ENCODE measurements at places on chromosomes 7 and 10.

DNA sequence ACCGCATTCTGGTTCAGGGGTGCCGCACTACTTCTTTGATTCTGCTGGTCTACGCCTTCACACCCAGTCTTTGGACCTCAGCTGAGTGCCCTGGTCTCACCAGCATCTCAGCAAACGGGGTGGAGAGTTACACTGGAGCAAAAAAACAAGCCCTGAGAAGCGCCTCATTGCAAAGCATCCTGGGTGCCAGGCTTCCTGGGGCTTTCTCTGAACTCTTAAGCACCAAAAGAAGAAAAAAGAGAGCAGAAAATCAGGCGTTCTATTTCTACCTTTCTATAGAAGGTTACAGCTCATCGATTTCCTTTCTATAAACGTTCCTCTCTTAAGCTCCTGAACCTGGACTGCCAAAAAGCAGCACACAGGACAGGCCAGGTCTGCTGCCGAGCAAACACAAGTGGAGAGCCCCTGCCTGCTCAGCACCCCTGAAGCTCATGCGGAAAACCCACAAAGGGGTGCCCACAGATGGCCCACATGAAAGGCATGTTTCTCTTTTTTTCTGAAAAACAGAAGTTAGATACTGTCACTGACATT is 217.9 kb downstream of the SFMBT2 start:
- no peak for DNase-seq

DNA sequence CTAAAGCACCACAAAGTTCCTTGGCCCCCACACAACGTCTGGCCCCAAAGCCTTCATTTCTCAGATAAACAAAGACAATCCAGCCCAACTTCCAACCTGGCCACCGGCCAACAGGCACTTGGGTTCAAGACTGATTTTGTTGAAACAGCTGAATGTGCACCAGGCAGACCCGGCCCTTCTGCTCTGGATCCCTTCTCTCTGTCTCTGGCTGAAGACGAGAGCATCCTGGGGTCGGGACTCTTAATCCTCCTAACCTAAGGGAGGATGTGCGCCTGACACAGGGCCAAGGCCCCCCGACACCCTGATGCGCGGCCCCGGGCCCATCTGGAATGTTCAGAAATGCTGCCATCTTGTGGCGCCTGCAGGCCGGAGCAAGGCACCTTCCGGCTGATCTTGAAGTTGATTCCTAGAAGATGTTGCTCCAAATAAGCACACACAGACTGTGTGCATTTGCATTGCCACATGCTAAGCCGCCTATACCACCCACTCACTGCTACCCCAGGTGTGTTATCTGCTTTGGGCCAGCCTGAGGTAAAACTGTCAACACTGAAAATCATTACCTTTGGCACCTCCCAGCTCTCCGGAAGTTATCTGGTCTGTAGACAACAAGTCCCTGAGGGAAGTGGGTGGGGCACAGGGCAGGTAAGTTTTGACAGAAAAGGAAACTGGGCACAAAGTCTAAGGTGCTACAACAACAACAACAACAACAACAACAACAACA is 98.4 kb upstream of the HABP2 start:
- DNase-seq = peak; percentile 57

DNA sequence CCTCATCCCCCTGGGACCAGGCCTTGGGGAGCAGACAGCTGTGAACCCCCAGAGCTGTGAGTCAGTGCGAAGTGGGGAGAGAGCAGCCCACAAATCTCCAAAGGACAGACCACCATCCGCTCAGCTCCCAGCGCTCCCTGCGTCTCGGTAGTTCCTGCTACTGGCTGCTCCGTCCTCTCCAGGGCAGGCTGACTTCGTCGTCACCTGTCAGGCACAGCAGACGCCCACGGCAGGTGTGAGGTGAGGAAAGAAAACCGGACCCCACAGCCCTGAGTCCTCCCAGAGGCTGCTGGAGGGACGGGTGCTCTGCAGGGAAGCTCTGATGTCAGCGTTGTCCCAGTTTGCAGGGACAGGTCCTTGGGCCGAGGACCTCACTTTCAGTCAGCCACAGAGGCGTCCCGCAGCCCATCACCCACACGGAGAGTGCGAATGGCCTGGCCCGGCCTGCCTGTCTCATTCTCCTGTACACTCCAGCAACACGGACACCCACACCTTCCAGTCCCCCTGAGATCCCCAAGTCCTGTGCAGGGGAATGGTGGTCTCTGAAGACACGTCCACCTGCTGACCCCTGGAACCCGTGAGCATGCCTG is 95.2 kb downstream of the DNAJB6 start:
- DNase-seq = no peak

GRCh38 chr10:116777006-116777405 is 34.6 kb upstream of the HSPA12A start:
- no peak for DNase-seq

GRCh38 chr10:92572362-92573090 is 1.4 kb downstream of the IDE start:
- DNase-seq = no peak

GRCh38 chr10:68566351-68566750 is 6.2 kb downstream of the TET1 start:
- DNase-seq = no peak

GRCh38 chr7:2114926-2115759 is 117.6 kb downstream of the MAD1L1 start:
- DNase-seq = no peak

DNA sequence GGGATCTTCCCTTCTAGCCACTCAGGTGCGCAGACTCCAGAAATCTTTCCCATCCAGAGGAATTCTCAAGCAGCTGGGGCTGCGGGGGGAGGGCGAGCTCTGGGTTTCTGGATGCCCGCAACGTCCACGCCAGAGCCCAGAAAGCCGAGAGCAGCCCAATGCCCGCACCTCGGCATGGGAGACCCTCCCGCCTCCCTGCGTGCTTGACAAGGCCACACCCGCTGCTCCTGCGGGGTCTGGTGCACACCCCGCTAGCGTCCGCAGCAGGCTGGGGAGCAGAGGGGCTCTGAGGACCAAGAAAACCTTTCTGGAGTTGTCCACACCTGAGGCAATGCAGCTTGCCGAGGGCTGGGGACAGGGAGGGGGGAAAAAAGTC is 66.2 kb downstream of the SLC29A4 start:
- DNase-seq = no peak

GRCh38 chr10:7168414-7168813 is 242.4 kb downstream of the SFMBT2 start:
- no peak for DNase-seq

GRCh38 chr10:79333513-79333912 is 13.8 kb upstream of the PPIF start:
- no peak for DNase-seq

DNA sequence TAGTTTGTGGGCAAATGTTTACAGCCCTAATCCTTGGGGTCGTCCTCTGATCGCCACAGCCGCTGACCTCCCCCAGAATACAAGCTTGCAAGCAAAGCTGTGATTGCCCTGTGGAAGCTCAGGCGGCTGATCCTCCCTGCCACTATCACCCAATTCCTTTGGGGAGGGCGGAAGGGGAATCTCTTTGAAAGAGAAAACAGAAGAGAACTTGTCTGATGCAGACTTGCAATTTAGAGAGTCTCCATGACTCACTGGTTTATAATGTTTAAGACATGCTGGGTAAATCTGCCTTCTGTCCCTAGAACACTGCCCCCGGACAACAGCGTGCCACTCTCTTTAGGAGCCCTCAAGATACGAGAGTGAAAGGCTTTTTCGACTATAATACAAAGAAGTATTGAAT is 75.5 kb downstream of the NRP1 start:
- no peak for DNase-seq

GRCh38 chr7:106770191-106770590 is 94.9 kb upstream of the PIK3CG start:
- DNase-seq = no peak

- no peak for DNase-seq
These were observed 493 bp downstream of the WDR91 start for GRCh38 chr7:135210888-135211178.

DNA sequence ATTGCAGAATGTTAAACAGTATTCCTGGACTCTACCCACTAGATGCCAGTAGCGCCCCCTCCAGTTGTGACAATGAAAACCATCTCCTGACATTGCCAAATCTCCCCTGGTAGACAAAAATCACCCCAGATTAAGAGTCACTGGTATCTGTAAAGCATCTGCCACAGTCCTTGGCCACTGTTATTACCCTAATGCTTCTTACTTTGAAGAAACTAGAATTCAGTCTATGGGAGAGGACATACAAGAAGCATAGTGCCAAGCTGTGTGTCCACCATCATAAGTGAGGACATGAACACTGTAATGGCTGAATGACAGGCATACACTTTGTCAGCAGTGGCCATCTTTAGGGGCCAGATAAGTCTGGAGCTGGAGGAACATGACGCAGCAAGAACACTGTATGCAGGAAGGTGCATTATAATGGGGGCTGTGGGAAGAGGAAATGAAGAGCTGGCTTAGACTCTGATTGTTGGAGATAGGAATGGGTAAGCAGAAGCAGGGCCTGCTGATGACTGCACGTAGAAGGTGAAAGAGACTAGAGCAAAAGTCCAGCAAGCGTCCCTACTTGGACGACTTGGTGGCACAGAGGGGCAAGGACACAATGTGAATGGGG is 32.5 kb downstream of the CBX3 start:
- no peak for DNase-seq

GRCh38 chr7:51027935-51028830 is 245.5 kb upstream of the GRB10 start:
- no peak for DNase-seq

DNA sequence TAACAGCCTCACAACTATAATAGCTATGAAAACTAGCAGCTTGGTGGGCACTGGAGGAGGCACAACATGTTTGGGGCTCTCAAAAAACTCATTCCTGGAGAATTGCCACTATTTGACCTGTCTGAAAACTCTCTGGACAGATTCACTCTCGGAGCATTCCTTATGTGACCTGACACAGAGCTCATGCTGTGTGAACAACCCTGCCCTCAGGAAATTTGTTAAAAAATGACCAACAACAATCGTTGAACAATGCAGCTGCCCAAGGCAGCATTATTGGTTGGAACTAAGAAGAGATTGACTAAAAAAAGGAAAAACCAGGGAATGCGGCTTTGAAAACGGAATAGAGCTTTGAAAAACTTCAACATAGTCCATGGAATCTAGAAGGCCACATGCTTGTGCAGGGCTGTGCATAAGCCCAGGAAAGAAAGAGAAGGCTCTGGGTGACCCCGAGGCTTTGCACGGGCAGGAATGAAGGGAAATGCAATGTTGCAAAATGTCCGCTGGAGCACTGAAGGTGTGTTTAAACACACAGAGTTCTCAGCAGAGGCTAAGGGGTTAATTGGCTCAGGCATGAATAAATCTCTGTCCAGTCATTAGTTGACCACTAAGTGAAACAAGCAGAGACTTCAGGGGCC is 52.8 kb downstream of the NAMPT start:
- DNase-seq = no peak

GRCh38 chr10:120048391-120048790 is 155.9 kb downstream of the SEC23IP start:
- DNase-seq = no peak

DNA sequence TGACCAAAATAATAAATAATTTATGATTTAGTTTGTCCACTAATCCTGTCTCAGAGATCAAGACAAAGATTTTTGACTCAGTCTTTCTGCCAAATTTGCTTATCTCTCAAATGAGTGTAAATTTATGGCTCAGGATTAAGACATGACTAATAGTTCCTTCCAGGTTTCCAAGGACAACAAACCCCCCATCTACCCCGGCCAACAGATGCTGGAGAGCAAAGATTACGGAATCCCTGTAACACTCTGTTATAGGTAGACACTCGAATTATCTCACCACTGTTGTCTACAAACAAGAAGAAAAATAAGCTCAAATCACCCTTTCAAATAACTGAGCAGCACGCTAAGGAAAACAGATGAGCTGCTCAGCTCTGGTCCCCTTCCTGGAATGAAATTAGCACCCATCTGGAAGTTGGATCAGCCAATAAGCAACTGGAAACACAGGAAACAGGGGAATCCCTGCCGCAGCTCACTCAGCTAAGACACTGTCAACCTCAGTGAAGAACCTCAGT is 56.8 kb upstream of the SVIL start:
- no peak for DNase-seq

Measured in right kidney (tissue), 9 donors.